ENCODE measurements at places on chromosomes 11 and 22.

DNA sequence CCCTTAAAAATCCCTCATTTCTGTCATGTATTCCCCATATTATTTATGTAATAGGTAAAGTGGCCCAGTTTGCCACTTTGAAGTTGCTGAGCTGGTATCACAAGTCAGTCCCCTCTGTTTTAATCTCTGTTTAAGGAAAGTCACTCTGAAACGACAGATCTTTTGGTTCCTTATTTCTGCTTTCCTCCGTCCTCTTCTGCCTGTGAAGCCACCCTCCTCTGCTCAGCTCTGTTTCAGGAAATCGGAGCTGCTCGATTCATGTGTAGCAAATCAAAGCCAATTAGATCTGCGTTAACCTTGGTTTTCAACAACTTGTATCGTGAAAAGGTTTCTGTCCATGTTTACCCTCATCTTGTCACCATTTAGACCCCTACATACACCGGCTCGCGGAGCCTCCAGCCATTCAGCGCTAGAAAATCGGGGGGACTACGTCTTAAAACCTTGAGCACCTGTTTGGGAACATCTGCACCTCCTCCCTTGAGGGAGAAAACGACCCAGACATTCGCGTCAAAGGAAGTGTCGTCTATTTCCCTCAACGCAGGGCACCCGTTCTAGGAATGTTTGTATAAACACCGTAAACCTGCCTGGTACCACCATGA, 576 bp upstream of the SC5D start:
- DNase-seq: no peak

- no peak for DNase-seq
Measured at GRCh38 chr22:49884503-49885260, 31.0 kb downstream of the ZBED4 start.

DNA sequence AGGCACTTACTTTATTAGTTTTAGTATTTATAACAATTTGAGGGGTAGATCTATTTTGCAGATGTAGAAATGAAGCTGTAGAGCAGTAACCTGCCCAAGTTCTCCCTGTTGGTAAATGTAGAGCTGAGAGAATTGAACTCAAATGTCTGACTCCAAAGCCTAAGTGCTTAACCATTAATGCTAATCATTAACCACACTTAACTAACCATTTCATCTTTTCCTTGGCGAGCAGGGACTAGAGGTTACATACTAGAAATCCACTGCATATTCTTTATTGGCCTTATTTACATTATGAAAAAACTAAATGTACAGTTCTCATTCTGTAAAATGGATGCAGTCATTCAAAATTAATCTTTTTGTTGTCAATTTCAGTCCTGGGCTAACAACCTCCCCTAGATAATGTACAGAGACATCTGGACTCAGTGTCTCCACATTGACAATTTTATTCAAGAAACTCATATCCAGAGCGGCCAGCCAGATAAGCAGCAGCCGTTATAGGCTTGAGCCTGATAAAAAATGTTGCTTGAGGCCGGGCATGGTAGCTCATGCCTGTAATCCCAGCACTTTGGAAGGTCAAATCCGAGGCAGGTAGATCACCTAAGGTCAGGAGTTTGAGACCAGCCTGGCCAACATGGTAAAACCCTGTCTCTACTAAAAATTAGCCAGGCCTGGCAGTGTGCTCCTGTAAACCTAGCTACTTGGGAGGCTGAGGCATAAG, 76.7 kb upstream of the PICALM start:
- DNase-seq: no peak

- no peak for DNase-seq
Measured at GRCh38 chr11:35619855-35620640, 1.8 kb downstream of the FJX1 start.

- DNase-seq: no peak
Measured at GRCh38 chr11:118625976-118626375, 18.6 kb downstream of the PHLDB1 start.

DNA sequence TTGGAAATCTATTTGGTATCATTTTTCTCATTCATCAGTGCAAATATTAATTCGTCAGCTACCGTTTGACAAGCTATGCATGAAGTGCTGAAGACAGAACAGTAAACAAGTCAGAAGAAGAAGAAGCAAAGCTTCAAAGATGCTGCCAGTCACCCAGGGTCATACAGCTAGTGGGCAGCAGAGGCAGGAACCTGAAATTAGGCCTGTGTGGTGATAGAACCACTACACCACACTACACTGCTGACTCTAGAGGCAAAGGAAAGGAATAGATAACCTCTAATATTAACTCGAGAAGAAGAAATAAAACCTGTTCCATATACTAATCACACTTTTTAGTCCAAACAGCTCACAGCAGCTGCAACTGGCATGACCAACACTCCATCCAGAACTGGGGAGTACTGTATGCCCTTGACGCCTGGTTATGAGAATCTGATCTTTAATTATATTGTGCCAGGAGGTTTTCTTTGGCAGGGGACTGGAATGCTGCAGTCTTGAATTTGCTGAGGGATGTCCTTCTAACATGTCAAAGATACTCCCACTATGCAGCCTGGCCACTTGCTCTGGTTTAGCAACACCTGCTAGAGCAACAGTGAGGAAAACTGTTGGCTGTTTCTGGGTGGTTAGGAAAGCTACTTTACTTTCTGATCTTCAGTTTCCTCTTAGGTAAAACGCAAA, 73.0 kb downstream of the PAK1 start:
- no peak for DNase-seq

GRCh38 chr11:72232260-72233055, 7.9 kb downstream of the INPPL1 start:
- no peak for DNase-seq

GRCh38 chr11:129612447-129612961, 203.1 kb upstream of the TMEM45B start:
- no peak for DNase-seq

DNA sequence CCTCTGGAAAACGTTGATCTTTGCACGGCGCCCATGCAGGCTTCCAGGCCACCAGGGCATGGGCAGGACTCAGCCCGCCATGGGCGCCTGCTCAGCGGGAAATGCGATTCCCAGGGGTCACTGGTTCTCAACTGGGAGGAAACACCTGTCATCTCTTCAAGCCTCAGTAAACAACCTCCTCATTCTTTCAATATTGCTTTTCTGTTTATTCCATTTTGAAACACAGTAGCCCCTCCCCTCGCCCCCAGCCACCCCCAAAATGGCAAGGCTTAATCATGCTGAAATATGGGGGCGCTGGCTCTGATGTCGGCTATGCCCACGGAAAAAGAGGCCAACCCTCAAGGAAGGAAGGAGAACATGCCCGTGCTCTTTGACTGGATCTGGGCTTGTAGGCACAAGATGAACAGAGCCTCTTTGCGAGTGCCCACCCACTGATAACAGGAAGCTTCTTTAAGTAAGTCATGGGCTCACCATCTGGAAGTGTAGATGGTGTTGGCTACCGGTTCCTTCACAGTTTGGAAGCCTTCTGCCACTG, 594 bp upstream of the POU2AF1 start:
- DNase-seq: no peak

GRCh38 chr11:130473056-130473794, 24.8 kb downstream of the ADAMTS15 start:
- DNase-seq: no peak

DNA sequence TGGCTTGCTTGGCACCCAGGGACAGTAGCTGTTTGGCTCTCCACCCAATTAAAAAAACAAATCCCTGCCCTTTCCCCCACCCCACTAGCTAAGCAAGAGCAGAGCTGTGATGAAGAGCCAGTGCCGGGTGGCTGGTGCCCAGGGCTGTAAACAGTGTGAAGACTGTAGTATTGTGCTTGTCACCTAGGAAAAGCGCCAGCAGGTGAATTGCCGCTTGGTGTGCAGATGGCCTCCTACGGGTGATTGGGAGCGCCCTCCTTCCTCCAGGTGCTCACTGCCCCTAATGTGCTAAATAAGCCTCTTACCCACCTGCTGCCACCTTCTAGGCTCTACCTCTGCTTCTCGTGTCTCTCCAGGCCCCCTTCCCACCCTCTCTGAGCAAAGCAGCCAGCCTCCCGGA, 18.4 kb upstream of the RAPSN start:
- no peak for DNase-seq

- DNase-seq: no peak
Measured at GRCh38 chr22:24230911-24231656, 13.8 kb downstream of the GGT5 start.

DNA sequence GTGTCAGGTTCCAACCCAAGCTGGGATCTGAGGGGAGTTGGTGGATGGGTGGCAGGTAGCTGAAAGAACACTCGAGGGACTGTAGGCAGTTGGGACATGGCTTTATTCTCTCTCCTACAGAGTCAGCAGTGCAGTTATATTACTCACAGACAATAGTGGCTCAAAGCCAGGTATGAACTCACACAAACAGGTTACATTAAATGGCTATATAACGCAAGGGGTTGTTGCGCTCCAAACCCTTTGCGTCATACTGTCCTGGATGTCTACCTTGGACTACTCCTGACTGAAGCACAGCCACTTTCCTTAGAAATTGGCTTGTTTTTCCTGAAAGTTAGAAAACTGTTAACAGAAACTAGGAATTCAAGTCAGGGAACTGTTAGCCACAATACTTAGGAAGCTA, 66.4 kb upstream of the OR4B1 start:
- no peak for DNase-seq

- no peak for DNase-seq
Measured at GRCh38 chr11:95585752-95586077, 203.9 kb downstream of the FAM76B start.

GRCh38 chr11:67999201-67999629, 4.7 kb downstream of the UNC93B1 start:
- DNase-seq: no peak

DNA sequence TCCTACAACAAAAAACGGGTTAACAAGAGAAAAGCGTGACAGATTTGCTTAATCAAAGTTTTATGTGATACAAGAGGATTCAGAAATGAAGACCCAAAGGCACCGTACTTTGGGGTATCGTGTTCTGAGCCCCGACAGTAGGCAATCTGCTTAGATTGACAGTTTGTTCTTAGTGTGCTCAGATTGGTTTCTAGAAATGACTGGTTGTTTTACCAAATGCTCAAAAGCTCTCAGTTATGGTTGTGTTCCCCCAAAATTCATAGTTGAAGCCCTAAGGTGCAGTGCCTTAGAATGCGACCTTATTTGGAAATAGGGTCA, 102.7 kb downstream of the RASSF10 start:
- DNase-seq: no peak

DNA sequence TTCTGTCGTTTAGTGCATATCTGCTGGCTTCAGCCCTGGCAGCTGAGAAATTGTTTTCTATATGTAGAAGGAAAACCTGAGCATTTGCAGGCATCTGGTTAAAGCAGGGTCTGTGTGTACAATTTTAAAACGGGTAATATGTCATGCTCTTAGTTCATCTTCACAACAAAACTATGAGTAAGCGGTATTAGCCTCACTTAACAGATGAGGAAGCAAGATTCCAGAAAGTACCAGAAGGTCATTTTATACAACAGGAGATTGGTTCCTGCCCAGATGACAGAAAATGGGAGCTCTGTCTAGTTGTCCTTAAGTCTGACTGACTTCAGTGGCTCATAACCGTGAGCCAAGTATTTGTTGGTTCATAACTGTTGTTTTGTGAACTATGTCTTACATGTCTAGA, 1.1 kb downstream of the TIMM10B start:
- no peak for DNase-seq

DNA sequence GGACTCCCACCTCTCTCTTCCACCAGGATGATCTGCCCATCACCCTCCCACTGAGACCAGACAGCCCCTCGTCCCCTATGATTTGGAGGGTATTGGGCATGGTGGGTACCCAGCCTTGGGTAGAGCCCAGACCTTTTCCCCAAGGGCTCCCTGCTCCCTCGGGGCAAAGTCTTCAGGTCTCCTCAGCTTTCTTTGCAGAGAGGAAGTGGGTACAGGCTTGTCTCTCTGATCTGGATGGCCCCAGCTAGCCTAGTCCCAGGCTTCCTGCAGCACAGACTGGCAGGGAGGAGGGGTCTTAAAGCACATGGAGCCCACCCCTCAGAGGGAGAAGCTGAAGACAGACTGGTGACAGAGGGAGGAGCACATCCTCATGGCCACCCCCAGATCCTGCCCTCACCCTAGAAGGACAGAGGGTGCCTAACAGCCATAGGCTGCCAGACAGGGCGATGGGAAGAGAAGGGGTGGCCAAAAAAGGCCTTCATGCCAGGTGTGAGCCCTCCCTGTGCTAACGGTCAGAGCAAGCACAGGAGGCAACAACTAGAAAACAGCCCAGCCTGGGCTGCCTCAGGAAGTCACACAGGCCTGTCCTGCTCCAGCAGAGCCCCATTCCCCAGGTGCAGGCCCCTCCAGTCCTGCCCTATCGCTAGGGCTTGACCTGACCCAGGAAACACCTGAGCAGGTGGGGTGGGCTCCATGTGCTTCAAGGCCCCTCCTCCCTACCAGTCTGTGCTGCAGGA, 30.4 kb downstream of the SLC22A12 start:
- no peak for DNase-seq

DNA sequence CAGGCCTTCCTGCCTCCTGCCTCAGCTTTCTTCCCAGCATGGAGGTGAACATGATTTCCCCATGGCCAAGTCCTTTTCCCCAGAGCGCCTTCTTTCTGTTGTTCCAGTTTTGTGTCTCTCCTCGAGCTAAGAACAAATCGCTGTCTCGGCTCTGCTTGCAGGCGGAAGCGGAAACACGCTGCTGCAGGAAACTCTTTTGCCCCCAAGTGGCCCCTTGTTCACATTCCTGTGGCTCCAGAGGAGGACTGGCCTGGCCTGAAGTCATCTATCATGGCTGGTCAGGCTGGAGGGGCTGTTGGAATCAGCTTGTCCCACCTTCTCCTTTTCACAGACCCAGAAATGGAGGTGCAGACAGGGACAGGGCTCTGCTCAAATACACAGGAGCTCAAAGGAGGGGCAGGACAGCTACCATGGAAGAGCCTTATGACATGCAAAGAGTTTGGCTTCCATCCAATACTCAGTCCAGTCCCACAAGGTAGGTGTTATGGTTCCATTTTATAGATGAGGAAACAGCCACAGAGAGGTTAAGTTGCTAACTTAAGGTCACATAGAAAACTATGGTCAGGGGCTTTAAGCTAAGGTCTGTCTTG, 182.2 kb upstream of the SYT13 start:
- DNase-seq: no peak

- DNase-seq: no peak
Measured at GRCh38 chr11:15006139-15006759, 34.1 kb upstream of the CALCA start.
